Esophagus squamous epithelium (tissue), 5 donors: ENCODE measurements at places on chromosomes 16 and 17.

GRCh38 chr17:46952115-46952514 lies 26.9 kb downstream of the RPRML start:
- no peak for DNase-seq

DNA sequence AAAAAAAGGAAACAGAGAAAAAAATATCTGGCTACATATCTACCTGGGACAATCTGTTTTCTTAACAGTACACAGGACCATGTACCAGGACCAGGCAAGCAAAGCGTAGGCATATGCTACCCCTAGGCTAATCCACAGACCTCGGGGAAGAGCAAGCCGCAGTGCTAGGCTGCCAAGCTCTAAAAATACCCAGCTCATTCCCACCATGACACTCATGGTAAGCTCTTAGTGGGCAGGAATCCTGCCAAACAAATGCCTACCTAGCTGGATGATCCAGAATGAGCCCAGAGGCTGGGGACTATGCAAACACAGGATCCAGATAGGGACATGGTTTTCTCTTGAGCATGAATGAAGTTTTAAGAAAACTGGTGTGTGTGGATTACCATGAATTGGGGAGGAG lies 95.6 kb downstream of the GRIN2A start:
- DNase-seq, result no peak

DNA sequence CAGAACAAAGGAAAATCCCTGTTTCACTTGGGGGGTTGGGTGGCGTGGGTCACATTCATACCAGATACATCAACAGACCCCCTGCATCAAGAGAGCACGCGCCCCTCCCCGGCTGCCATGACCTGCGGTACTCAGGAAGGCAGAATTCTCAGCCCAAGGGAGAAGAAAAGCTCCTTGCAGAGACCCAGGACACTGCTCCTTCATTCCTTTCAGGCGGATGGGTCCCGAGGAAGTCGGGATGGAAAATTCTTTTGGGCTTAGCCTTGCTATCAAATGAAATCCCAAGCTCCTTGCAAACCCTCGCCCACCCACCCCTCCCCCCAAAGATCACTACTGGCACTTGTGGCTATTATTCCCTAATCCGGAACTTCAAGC lies 40.6 kb downstream of the HIC1 start:
- DNase-seq, result no peak

GRCh38 chr17:48472411-48473281 lies 42.6 kb upstream of the SKAP1 start:
- no peak for DNase-seq

- DNase-seq, result no peak
These were observed 2.7 kb upstream of the RRAD start for GRCh38 chr16:66927918-66928649.

DNA sequence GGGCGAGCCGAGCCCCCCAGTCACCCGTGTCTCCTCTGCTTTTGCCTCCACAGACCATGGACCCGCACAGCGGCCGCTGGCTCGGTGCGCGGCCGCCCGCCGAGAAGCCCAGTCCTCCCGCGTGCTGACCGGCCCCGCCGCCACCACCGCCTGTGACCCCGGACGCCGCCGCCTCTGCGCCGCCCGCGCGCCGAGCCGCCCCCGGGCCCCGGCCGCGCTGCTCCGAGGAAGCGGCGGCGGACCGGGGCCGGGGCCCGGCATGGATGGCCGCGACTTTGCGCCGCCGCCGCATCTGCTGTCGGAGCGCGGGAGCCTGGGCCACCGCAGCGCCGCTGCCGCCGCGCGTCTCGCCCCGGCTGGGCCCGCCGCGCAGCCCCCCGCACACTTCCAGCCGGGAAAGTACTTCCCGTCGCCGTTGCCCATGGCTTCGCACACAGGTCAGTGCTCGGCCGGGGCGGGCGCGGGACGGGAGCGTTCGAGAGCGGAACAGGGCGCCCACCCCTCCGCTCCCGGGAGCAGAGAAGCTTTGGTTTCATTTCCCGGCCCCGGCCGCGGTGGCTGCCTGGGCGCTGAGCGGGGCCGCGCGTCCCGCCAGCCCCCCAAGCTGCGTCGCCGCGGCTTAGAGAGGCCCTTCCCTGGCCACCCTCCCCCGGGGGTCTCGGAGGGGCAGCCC lies 4.4 kb downstream of the BAHCC1 start:
- no peak for DNase-seq

GRCh38 chr17:72535779-72536178 lies 415.0 kb downstream of the SOX9 start:
- no peak for DNase-seq

GRCh38 chr17:51819341-51820219 lies 338.9 kb downstream of the CA10 start:
- DNase-seq, result no peak

- no peak for DNase-seq
These were observed 6.1 kb upstream of the SERPINF2 start for GRCh38 chr17:1736348-1737281.

- no peak for DNase-seq
These were observed 23.2 kb upstream of the ARHGAP17 start for GRCh38 chr16:25038239-25038954.

- DNase-seq, result no peak
These were observed 36.5 kb upstream of the DHRS7B start for GRCh38 chr17:21089933-21090901.

- no peak for DNase-seq
These were observed 4.5 kb downstream of the ARHGAP27 start for GRCh38 chr17:45428050-45428617.

GRCh38 chr16:29226782-29227181 lies 179.7 kb downstream of the NPIPB11 start:
- DNase-seq, result no peak

DNA sequence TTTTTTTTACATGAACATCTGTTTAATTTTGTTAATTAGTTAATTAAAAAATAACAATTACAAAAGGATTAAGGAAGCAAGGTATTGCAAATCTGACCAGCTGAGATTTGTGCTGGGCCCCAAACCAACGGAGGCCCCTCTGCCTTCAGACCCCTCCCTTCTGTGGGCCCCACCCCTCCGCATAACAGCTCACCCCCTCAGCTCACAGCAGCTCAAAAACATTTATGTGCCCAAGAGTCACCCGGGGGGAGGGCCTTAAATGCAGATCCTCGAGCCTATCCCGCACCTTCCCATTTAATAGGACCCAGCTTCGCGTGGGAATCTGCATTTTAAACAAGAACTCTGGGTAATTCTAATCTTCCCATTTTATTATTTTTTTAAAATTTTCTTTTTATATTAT lies 75.0 kb downstream of the MGAT5B start:
- DNase-seq, result no peak

- DNase-seq, result no peak
These were observed 789.6 kb downstream of the CDH8 start for GRCh38 chr16:61246592-61246991.

- no peak for DNase-seq
These were observed 9.4 kb upstream of the TMEM88 start for GRCh38 chr17:7845359-7846062.

- DNase-seq, result no peak
These were observed 19.1 kb downstream of the SBK1 start for GRCh38 chr16:28311413-28311812.

- no peak for DNase-seq
These were observed 179.9 kb downstream of the GSG1L start for GRCh38 chr16:27883576-27883975.

DNA sequence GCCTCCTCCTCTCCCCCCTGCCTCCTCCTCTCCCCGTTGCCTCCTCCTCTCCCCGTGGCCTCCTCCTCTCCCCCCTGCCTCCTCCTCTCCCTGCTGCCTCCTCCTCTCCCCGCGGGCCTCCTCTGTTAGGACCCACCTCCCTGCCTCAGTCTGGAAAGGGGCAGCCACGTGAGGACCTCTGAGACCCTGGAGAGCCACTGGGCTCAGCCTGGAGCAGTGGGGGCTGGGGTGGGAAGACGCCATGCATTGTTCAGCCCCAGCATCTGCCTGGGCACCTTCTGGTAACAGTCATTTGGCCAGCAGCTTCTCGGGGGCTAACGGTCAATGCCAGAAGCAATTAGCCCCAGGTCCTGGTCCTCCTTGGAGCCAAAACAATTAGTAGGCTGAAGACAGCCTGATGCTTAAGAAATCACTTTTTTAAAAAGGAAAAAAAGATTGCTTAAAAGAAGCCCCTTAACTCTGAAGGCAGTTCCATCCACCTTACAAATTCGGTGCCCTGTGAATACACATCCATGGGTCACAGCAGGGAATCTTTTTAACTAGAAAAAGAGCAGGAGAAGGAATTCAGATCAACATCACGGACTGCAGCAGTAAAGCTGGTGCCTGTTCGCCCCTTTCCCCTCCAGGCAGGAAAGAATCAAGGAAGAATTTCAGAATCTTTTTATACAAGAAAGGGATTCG lies 29.8 kb downstream of the NXN start:
- no peak for DNase-seq

- DNase-seq, result no peak
These were observed 19.5 kb downstream of the NKD1 start for GRCh38 chr16:50567651-50568050.

DNA sequence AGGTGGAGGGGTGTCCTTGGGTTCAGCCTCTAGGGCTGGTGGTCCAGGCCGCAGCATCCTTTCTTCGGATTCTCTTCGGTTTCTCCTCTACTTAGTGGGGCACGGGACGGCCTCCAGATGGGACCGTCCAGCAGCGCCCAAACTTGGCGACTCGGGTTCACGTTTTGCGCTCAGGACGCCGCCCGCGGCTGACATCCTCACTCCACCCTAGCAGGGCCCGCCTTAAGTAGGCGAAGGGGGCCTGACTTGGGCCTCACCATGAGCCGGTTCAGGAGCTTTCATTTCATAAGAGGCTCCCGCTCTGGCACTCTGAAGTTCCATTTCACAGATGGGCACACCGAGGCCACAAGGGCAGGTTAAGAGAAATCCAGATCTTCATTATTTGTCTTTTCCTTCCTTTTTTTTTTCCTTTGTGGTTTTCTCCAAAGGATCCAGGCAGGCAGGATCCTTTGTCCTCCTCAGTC lies 141.2 kb downstream of the SEC14L1 start:
- DNase-seq, result no peak

DNA sequence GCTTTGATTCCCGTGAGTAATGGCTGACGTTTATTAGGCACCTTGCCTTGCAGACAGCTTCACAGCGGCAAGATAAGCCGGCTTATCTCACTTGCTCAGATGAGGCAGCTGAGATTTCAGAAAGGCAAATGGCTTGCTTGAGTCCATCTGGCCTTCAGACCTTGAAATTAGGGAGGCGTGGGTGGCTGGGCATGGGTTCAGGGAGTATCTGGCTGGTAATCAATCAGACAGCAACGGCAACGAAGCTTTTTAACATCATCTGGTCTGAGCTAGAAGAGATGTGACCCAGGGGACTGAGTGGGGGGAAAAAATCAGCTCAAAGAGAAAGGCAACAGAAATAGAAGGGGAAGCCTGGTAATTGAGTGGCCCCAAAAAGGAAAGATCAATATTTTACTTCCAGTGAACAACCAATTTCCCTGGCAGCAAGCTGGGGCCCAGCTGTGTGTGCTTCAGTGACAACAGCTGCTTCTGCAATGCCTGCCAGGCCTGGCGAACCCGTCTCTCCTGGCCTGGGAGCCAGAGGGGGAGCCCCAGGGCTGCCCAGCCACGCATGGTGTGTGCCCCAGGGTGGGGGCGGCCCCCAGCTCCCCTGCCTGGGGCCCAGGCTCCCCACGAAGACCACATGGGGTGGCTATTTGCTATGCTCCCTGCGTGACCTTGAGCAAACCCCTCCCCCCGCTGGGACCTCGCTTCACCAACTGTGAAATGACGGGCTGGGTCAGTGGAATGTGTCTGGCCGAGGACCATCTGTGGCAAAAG lies 34.0 kb downstream of the RAB11FIP4 start:
- no peak for DNase-seq

DNA sequence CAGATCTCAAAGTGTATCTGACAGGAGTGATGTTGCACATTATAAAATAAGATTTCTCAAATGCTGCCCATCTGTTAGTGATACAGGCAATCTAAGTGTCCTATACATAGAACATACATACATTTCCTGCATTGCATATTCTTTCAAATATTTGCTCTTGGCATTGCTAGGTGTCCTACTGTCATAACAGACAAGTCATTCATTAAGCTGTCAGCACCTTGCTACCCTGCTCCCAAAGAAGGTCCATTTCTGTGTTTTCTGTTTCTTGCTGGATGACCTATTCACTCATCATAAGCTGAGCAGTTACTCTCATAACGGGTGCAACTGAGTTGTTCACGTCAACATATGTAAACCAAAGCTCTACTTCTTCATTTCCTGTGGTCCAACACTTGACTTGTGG lies 719.0 kb downstream of the KCNJ2 start:
- no peak for DNase-seq

GRCh38 chr16:974611-975261 lies 4.0 kb upstream of the LMF1 start:
- no peak for DNase-seq

DNA sequence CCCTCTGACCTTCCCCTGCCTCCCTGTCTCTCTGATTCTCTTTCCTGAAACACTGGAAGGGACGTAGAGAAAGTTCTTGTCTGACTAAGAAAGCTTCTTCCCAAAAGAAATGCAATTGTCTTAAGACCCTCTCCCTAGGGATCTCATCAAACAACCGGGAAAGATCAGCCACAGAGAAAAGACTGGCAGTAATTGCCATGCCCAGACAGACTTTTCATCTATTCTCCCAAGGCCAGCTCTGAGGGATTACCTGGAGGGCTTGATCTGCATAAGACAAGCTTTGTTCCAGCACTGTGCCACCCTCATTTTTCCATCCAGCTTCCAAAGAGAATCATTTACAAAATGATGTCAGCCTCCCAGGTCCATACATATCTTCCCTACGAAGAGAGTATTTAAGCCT lies 38.8 kb upstream of the HS3ST3A1 start:
- no peak for DNase-seq
